Effector memory CD8-positive, alpha-beta T cell (primary cell): ENCODE measurements at places on chromosomes 4 and X.

- DNase-seq: no peak
Measured at GRCh38 chr4:28073860-28074555, 1213.4 kb downstream of the STIM2 start.

GRCh38 chr4:47315346-47315745 is 148.2 kb downstream of the COMMD8 start:
- no peak for DNase-seq

DNA sequence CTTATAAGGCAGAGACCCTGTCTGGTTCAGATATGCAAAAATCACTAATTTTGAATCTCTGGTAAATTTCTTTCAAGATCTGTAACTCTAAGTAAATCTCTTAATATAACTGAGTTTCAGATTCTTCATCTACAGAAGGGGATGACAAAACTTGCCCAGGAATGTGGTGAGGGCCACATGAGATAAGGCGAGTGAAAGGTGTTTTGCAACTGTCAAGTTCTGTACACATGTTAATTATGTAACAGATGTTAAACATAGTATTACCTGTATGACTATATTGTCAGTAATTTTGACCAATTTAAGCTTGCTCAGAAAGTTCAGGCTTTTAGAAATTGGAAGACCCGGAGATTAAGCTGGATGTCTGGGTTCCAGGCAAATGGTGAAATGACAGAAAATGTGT is 549 bp upstream of the GLRB start:
- DNase-seq: no peak

GRCh38 chr4:2647403-2648158 is 108.6 kb downstream of the TNIP2 start:
- no peak for DNase-seq

GRCh38 chrX:40010550-40011321 is 87.0 kb downstream of the BCOR start:
- DNase-seq: no peak

DNA sequence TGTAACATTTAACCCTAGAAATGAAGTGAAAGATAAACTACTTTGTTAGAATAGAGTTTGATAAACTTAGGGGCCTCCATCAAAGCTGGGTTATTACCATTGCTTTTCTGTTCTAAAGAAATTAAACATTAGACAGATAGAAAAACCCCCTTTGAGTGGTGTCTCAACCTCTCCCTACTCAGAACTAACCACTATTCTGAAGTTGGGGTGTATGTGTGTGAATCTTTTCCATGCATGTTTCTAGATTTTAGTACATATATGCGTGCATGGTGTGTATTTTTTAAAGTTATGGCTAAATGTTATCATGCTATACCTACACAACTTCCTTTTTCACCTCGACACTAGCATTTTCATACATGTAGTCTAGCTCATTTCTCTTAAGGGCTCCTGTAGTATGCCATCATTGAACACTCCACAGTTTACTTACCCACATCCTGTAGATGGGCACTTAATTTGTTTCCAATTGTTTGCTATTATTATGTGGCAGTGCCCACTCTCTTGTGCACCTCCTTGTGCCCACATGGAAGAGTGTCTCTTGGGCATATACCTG is 25.7 kb downstream of the GEMIN8 start:
- DNase-seq: no peak

GRCh38 chrX:139851730-139852129 is 81.1 kb downstream of the ATP11C start:
- DNase-seq: no peak

DNA sequence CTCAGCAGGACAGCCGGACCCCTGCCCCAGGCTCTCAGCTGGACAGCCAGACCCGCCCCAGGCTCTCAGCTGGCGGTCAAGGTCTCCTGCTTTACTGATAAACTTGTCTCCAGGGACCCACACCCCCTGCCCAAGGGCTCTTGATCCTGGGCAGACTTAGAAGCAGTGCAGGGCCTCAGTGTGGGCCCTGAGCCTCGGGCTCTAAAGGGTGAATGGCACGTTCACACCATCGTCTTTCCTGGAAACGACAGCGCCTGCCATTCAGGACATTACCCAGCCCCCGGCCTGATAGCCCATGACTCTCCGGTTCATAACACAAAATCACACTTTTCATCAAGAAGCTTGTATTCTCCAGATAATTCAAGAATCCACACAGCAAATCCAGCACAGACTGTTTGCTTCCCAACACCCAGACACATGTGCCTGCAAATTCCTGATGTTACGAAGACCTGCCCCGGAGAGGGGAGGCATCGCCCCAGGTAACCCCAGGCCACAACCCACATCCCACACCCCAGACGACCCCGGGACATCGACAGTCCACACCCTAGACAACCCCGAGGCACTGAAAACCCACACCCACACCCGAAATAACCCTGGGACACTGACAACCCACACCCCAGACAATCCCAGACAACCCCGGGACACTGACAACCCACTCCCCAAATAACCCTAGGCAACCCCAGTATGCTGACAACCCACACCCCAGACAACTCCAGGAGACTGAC is 136.8 kb downstream of the FAM53A start:
- no peak for DNase-seq

GRCh38 chr4:185128272-185129119 is 14.6 kb upstream of the SLC25A4 start:
- peak; percentile 18 for DNase-seq

DNA sequence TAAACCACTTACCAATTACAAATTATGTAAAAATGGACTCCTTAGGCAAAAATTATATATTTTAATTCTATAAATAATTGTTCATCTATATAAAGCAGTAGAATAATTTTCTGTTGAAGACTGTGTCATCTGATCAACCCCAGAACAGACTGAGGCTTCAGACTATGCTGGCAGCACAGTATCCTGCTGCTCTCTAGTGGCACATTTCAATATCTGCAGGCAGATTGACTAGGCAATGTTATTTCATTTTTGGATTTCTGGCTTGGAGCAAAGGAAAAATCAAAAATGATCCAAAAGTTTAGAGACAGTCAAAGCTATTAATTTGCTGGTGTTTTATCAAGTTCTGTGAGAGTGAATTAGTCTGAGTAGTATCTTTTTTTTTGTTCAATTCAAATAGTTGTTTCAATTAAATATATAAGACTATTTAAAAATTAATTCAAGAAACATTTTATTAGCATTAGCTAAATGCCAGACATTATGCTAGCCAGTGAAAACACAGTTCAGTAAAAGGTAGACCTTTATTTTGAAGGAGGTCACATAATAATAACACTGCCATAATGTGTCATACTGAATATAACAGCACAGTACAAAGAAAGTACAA is 21.3 kb upstream of the SULT1E1 start:
- no peak for DNase-seq

- no peak for DNase-seq
Measured at GRCh38 chr4:125322366-125322730, 7.6 kb downstream of the FAT4 start.

GRCh38 chr4:86220121-86220520 is 139.7 kb downstream of the MAPK10 start:
- no peak for DNase-seq

- no peak for DNase-seq
Measured at GRCh38 chr4:113851816-113852215, 90.3 kb upstream of the CAMK2D start.

GRCh38 chr4:89640620-89641366 is 196.2 kb downstream of the SNCA start:
- no peak for DNase-seq

DNA sequence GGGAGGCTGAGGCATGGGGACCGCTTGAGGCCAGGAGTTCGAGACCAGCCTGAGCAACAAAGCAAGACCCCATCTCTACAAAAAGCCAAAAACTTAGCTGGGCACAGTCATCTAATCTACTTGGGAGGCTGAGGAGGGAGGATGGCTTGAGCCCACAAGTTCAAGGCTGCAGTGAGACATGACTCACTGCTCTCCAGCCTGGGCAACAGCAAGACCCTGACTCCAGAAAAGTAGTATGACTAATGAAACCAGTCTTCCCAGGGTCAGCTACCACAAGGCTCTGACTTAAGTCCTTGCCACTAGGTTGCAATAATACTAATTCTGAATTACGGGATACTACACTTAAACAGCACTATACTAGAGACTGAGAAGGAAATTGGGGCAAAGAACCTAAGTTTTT is 33.1 kb downstream of the ERVMER34-1 start:
- DNase-seq: no peak

- no peak for DNase-seq
Measured at GRCh38 chrX:125444659-125445058, 125.0 kb downstream of the TEX13C start.

- DNase-seq: no peak
Measured at GRCh38 chr4:53365121-53365485, 758 bp downstream of the SCFD2 start.

- no peak for DNase-seq
Measured at GRCh38 chr4:18388039-18388438, 366.5 kb upstream of the LCORL start.

DNA sequence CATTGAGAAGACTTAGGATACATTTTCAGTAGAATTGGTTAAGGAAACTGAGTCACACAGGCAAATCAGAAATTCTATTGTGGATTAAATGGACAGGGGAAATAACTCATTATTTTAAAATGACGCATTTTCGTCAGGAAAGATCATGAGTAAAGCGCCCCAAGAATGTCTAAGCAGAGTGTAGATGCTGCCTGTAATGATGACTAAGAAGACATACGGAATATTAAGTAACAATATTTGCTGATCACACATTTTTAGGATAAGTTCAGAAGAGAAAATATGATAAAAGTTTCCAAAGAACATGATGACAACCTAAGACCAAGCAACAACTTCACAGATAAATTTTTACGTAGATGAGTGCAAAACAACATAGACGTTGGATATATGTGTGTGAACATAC is 596.3 kb upstream of the TENM3 start:
- DNase-seq: no peak

DNA sequence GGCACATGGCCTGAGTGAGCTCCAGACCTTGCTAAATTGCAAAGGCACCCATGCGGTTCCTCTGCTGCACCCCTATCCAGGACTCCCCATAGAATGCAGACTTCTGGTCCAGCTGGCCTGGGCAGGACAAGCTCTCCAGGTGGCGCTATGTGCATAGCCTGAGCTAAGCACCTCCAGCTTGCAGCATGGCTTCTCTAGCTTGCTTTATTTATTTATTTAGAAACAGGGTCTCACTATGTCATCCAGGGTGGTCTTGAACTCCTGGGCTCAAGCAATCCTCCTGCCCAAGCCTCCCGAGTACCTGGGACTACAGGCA is 5.5 kb upstream of the WFS1 start:
- DNase-seq: no peak

DNA sequence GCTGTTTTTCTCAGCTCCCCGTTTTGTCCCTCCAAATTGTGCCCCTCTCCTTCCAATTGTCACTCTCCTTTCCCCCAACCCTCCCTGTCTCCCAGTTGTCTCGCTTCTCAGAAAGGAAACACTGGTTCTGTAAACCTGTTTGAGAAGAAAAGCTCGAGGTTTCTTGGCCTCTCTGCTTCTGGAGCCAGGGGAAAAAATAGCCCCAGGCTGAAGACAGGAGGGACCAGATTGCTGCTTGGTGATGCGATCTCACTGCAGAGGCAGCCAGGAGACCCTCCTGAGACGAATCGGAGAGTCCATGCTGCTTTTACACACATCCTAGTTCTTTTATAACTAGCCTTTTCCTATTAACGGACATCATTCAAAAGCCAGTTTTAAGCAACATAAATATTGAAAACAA is 21.2 kb downstream of the TRIML1 start:
- DNase-seq: no peak

DNA sequence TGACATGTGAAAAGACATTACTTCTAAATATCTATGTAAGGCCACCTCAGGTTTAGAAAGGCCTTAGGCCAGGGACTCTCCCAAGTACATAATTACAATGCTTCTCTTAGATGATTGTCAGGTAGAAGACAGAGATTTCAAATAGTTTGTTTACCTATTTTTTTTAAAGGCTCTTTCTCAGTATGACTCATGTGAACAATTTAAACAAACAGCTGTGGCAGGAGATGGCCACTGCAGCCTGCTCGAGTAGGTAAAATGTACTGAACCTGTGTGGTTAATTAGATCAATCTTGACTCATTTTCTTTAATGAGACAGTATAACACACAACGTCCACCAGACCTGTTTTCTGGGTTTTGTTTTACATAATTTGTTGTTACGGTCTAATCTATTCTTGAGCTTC is 50.2 kb downstream of the LEF1 start:
- DNase-seq: no peak

DNA sequence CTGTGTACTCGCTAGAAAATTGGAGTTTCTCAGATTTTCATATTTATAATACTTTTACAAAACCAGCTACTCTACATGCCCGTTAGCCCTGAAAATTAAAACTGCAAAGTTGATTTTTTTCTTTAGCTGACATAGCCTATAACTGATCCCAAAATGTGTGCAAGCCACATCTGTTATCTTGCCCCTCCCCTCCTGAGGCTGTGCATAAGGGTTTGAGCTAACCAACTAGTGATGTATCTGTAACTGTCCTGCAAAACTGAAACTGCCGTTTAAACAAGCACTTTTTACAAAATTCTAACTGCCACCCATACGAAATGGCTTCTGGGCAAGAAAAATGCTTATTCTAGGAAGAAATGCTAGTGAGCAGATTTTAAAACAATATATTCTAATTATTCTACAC is 59.1 kb downstream of the EDNRA start:
- no peak for DNase-seq

- no peak for DNase-seq
Measured at GRCh38 chr4:159926871-159927270, 824.0 kb downstream of the RAPGEF2 start.

DNA sequence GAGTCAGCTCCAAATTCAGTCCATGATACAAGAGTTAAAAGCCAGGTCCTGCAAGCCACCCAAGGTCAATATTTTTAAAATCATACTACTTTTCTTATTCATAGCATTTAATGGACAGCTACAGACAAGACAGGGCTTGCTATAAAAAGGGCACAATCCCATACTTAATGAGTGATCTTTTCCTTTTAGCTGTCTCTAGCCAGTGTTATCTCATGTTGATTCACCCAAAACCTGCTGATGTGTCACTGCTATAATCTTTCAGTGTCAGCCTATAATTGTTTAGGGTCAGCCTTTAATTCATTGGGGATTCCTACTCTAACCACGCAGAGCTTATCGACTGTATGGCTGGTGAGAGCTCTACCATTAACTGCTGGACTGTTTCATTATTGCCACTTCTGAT is 51.2 kb upstream of the HCCS start:
- no peak for DNase-seq
